ENCODE measurements at places on chromosomes 5 and 9.

DNA sequence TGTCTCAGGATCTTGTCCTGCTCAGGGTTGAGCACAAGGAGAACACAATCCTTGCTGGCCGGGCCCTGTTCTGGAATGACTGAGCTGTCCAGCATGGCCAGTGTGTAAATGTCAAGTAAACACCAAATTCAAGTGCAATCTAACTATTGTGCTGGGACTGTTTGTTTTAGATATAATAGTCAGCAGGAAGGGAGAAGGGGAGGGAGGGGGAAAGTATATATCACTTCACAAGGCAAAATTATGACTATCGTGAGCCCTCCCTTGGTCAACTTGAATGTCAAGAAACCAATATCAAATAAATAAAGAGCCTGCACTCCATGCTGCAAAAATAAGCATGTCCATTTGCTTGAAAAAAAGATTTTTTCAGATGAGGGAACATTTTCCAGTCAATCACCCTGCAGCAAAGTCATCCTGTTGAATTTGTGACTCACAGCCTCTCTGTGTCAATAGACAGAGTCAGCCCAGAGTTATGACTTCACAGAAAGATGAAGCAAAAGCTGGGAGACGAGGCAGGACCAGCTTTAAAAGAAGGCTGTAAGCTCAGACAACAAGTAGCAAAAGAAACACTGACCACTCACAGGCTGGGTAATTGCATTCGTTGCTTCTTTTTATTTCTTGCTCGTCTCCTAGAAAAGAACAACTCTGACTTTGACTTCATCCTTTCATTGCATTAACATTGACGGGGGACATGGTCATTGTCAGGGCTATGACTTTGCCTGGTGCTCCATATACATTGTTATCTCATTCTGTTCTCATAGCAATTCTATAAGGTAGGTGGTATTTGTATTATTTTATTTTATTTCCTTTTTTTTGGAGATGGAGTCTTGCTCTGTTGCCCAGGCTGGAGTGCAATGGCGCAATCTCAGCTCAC lies 15.3 kb upstream of the KLF4 start:
- DNase-seq: no peak

GRCh38 chr5:107806705-107807104 lies 136.0 kb upstream of the EFNA5 start:
- DNase-seq: no peak

GRCh38 chr5:68757006-68757405 lies 336.8 kb upstream of the SLC30A5 start:
- DNase-seq: no peak

DNA sequence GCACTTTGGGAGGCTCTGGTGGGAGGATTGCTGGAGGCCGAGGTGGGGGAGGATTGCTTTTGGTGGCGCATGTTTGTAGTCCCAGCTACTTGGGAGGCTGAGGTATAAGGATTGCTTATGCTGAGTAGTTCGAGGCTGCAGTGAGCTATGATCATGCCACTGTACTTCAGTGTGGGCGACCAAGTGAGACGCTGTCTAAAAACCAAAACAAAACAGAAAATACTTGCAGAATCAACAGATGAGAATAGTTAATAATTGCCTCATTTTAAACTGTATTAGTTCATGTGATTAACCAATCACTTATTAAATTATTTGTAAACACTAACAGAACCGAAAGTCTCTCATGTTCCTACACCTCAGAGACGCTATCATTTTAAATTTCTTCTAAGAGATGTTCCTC lies 118.1 kb downstream of the CCDC171 start:
- no peak for DNase-seq

GRCh38 chr9:135213566-135213965 lies 126.1 kb downstream of the OLFM1 start:
- DNase-seq: no peak

- no peak for DNase-seq
Observed at GRCh38 chr5:176692326-176692725, 45.0 kb downstream of the TSPAN17 start.

- peak; percentile 45 for DNase-seq
Observed at GRCh38 chr9:78821126-78821822, 524.3 kb downstream of the PSAT1 start.

DNA sequence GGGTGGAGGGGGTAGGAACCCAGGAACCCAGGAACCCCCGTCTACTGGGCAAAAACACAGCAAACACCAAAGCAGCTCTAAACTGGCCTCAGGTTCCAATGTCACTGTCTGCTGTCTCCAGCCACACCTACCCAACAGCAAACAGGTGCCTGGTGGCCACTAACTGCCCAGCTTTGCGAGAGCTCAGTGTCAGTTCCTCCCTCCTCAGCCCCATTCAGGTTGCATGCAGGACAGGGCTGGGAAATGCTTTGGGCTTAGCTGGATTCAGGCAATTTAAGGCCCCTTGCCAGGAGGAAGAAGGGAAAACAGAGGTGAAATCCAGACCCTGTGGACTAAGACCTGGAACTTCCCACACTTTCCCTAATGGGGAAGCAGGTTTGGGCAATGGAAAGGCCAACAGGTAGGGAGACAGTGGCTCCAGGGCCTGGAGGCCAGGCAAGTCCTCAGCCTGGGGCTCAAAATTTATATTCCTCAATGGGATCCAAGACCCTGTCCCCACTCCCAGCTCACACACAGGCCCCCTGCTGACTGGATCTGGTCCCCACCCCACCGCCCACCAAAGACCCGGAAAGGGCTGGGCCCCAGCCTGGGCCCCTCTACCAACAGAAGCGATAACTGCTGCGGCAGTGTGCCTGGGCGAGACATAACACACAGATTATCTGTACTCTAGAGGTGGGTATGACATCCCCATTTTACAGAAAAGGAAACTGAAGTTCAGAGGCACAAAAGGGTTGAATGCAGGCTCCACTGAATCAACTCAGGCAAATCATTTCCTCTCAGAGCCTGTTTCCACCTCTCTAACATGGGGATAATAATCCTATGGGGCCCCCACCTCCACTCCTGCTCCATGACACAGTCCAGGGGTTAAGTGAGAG lies 3.5 kb downstream of the EEIG1 start:
- no peak for DNase-seq

- no peak for DNase-seq
Observed at GRCh38 chr5:147017191-147017590, 138.6 kb upstream of the PPP2R2B start.

GRCh38 chr9:109027176-109027575 lies 13.9 kb upstream of the CTNNAL1 start:
- DNase-seq: no peak

DNA sequence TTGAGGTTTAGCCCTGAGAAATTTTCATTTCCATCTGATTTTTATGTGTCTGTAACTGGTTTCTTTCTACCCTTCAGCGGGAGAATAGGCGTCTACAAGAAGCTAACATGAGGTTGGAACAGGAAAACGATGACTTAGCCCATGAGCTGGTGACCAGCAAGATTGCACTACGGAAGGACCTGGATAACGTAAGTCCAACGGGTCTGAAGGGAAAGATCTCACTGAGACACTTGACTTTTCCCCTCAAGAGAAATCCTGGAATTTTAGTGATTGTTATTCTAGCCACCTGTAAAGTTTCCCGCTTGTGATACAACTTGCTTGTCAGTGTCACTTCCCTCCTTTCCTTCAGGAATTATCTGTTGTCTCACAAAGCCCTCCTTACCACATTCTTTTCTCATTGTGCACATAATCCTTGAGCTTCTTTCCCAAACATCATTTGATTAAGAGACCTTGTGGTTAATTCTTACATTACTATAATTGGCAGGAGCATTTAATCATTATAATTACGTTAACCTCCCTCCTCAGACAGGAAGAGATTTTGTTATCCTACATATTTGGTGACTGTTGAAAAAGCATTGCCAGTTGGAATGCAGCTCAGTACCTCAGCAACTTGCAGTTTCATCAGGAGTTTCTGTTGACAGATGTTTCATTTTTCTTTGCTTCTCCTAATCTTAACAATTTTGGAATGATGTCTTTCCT lies 56.9 kb downstream of the GPR21 start:
- no peak for DNase-seq

DNA sequence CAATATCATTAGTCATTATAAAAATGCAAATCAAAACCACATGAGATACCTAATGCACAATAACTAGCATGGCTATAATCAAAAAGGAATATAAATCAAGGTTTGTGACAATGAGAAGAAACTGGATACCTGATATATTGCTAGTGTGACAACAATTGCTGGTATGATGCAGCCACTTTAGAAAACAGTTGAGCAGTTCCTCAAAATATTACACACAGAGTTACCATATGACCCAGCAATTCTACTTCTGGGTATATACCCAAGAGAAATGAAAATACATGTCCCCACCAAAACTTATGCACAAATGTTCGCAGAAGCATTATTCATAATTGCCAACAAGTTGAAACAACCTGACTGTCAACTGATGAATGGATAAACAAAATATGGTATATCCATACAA lies 339.7 kb upstream of the POU5F2 start:
- no peak for DNase-seq

DNA sequence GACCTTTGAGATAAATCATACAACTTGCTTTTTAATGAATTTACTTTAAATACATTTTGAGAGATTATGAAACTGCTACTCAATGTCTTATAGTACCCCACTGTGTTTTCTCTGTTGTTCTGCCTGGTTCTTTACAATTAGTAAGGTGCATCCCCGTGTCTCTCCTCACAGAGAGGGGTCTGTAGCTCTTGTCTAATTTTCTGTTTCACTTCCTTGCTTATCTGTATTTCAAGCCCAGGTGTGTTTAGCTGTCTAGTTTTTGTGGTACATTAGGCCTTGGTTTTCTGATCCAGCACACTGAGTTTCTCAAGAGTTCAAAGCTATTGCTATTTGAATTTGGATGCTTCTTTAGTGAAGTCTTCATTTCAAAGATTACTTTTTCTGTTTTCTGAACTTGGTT lies 105.1 kb downstream of the MAST4 start:
- no peak for DNase-seq

DNA sequence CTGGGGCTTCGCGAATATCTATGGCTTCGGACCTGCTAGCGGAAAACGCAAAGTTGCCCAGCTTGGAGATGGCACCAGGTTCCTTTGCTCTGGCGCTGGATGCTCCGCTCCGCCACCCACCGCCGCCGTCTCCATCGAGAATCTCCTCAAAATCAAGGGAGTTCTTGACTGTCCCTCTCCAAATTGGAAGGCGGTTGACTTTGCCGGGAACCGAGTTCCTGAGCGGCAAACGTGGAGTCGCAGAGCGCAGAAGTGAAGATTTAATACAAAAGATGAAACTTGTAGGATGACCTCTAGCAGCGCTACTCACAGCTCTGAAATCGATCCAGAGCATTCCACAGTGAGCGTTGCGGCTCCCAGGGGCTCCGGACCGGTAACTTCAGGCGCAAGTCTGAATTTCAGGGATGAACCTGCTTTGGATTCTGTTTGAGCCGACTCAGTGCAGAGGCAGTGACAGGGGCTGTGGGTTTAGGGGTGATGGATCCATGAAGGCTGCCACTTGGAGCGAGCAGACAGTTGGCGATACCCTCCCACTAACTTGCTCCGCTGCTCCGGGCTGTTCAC lies 1641.5 kb upstream of the C9orf72 start:
- DNase-seq: peak; percentile 26

- DNase-seq: no peak
Observed at GRCh38 chr9:72424131-72424530, 59.1 kb upstream of the ZFAND5 start.

GRCh38 chr5:175814691-175815090 lies 56.7 kb upstream of the CPLX2 start:
- no peak for DNase-seq

GRCh38 chr5:170466988-170467707 lies 36.7 kb upstream of the KCNIP1 start:
- no peak for DNase-seq

DNA sequence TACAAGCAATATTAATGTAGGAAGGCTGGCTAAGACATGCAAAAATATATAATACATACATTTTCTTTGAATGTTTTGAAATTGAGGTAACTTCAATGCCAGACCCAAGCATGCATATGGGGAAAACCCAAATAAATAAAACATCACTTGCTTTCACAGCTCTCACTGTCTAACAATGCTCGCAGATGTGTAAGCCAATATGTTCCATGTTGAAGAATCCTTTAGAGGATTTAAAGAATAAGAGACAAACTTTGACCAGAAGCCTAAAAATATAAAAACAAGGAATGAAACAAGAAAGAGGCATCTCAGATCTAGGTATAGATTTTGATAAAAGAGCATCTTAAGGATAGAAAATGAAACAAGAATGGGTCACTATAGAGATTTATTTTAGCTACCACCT lies 354.2 kb downstream of the CDH10 start:
- no peak for DNase-seq

DNA sequence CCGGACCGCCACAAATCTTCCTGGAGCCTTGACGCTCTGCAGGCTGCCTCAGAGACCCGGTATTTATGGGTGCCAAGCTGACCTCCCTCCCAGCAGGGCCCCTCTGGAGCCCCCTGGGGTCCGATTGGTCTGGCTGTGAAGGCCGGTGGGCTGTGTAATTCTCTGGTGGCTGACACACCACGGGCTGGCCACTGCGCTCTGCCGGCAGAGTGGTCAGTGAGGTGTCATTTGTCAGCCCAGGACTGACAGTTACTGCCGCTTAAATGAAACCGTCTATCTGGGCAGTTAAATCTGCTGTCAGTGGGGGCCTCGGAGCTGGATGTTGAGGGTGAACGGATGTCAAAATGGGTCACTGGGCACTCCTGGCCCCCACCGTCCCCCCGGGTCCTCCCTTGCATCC lies 10.7 kb downstream of the NR5A1 start:
- no peak for DNase-seq

- no peak for DNase-seq
Observed at GRCh38 chr9:117233016-117233415, 181.8 kb downstream of the ASTN2 start.

DNA sequence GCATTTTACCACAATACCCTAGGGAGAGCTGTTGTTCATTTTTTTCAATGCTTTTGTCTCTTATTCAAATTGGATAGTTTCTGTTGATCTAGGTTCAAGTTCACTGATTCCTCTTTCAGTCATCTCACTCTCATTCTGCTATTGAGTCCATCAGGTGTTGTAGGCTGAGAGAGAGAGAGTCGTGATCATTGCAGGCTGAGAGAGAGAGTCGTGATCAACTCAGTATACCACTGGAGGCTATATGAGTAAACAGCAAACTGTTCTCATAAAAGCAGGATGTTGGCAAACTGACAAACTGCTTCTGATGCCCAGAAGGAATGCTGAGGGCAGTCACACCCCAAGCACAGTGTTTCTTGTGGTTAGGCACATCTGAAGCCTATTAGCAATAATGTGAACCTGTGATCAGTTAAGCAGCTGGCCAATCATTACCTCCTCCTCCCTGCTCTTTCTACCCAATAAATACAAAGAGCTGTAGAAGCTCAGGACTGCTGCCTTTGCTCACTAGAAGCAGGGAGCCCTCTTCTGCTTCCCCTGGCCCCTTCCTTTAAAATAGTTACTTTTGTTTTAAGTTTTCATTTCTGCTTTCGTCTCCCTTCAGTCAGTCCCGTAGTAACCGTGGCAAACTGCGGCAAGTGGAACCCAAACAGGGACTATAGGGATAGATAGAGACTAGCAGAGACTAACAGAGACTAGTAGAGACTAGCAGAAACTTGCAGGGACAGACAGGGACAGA lies 476.1 kb upstream of the ACO1 start:
- no peak for DNase-seq

- DNase-seq: no peak
Observed at GRCh38 chr5:141615991-141616720, 2.6 kb downstream of the DIAPH1 start.

Measured in testis (tissue), 5 donors.